ENCODE measurements at places on chromosomes 7 and 10.

- no peak for DNase-seq
These were observed 50.3 kb downstream of the PALD1 start for GRCh38 chr10:70528741-70529362.

DNA sequence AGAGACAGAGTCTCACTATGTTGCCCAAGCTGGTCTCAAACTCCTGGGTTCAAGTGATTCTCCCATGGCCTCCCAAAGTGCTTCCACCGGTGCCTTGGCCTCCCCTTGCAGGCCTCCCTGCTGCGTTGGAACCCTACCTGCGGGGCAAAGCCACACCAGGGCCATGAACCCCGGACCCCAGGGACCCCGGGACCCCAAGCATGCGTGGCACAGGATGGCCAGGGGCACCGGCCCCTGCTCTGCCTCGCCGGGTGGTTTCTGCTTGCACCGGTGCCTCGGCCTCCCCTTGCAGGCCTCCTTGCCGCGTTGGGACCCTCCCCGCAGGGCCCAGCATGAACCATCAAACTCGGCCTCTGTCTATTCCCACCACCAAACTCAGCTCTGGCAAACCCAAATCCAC lies 301.0 kb upstream of the NPVF start:
- DNase-seq, result no peak

GRCh38 chr10:48249763-48250351 lies 24.6 kb downstream of the FRMPD2 start:
- no peak for DNase-seq

DNA sequence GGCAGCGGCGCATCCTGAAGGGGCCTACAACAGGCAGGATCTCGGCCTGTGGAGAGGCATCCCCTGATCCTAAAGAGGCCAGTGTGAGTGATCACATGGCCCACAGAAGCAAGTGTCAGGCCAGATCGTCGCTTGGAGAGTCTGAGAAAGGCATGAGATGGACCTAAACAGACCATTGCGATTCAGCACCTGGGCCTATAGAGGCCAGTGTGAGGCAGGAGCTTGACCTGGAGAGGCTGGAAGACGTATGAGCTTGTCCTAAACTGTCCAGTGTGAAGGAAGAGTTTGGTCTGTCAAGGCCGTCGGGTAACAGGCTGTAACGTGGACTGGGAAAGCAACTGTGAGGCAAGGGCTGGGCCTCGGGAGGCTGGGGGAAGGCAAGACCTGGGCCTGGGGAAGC lies 172.6 kb downstream of the TPST1 start:
- no peak for DNase-seq

GRCh38 chr10:16776896-16777295 lies 40.3 kb downstream of the RSU1 start:
- no peak for DNase-seq

DNA sequence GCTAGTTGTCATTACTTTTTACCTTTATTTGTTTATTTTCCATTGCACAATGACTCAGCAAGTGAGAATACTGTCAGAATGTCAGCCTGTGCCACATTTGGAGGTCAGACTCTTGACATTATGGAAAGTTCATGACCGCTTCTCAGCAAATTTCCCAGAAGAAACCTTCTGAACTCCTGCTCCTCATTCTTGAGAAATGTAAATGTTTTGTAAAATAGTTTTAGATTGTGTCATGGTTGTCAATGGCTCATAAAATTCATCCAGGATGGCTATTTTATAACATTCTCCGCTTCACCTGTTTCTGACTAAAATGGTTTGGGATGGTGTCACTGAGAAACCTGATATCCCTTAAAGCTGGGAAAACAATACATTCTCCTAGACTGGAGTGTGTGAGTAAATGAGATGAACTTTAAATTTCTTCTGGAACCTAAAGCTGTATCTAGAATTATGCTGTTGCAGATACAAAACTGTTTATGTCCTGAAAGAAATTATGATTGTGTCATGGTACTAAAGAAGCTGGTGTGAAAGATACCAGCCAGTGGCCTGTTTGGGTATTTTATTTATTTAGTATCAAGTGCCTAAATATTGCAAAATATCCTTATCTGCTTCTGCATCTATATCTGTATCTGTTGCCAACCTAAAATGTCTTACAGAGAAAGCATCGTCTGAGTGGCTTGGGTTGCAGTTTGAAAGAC lies 671.7 kb downstream of the GATA3 start:
- DNase-seq, result no peak

GRCh38 chr10:98258683-98259454 lies 9.1 kb downstream of the LOXL4 start:
- DNase-seq, result no peak

- DNase-seq, result no peak
These were observed 202.0 kb upstream of the SEMA3C start for GRCh38 chr7:81120803-81121202.

Measured in NCI-H748 treated with DMSO at 0.1 percent for 48 hours (cell line).